GM23248 (cell line): ENCODE measurements at places on chromosomes 2 and 18.

DNA sequence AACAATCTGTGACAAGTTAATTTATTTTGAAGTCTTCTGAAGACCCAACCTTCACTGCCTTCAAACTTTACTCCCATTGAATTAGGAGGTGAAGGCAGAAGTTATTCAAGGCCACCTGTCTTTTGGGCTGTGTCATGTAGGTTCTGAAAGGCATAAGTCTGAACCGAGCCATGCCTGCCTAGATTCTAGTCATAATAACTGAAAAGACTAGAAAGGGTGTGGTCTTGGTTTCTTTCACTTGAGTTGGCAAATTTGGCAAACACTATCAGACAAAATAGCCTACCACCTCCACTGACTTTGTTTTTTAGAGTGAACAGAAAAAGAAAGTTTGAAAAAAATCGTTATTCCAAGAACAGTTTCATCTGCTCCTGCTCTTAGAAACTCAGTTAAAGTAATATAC is 38.4 kb downstream of the PPM1B start:
- DNase-seq, result no peak

GRCh38 chr18:79614211-79614955 is 65.2 kb upstream of the CTDP1 start:
- no peak for DNase-seq

- peak; percentile 3 for DNase-seq
These were observed 14.5 kb upstream of the ZBTB14 start for GRCh38 chr18:5309888-5310470.

DNA sequence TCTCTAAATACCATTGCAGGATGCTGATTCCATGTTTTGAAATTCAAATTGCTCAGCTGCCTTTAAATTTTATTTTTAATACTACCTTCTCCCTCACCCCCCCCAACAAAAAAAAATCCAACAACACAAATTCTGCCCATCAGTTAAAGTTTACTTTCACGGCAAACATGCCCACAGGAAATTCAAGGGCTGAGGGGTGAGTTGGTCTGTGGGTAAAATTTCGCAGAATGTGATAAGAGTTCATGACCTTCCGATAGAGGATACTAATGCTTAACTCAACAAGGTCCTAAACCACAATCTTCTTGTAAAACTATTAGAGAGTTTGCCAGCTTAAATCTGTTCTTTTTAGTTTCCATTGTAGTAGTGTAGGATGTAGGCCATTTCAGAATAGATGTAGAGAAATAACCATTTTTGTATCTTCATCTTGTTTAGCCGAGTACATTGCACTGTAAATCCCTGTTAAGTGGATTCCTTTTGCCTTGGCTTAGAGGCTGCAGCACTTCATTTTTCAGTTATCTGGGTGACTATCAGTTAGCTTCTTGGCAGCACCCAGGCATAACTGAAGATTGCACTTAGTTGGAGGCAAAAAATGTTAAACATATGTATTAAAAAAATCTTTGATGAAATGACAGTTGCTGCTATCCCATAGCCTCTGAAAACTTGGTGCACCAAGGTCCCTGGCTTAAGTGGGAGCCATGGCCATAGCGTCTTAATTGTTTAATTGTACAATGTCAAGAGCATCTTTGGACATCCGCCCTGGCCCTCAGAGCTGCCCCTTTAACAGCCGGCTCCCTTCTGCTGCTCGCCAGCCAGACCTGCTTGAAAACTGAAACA is 232.3 kb downstream of the HAUS1 start:
- DNase-seq, result no peak

DNA sequence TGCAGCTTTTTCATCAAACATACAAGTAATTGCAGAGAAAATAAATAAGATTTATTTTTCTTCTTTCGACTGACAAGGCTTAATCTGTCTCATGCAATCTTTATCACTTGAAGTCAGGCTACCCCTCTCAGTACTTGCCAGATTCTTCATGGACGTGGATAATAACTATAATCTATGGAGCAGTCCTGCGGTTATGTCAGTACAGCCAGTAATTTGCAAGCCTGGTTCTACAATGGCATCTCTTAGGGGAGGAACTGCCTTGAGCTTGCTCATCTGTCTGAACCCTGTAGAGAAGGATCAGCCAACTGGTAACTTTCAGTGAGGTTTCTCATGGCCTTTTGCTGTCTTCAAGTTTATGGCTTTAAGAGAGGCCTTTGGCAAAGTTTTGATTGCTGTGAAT is 35.5 kb upstream of the LRRTM1 start:
- DNase-seq, result no peak

- no peak for DNase-seq
These were observed 49.3 kb downstream of the HS6ST1 start for GRCh38 chr2:128269063-128269989.

- peak; percentile 81 for DNase-seq
These were observed 3.7 kb upstream of the BCL2L11 start for GRCh38 chr2:111116843-111117597.

DNA sequence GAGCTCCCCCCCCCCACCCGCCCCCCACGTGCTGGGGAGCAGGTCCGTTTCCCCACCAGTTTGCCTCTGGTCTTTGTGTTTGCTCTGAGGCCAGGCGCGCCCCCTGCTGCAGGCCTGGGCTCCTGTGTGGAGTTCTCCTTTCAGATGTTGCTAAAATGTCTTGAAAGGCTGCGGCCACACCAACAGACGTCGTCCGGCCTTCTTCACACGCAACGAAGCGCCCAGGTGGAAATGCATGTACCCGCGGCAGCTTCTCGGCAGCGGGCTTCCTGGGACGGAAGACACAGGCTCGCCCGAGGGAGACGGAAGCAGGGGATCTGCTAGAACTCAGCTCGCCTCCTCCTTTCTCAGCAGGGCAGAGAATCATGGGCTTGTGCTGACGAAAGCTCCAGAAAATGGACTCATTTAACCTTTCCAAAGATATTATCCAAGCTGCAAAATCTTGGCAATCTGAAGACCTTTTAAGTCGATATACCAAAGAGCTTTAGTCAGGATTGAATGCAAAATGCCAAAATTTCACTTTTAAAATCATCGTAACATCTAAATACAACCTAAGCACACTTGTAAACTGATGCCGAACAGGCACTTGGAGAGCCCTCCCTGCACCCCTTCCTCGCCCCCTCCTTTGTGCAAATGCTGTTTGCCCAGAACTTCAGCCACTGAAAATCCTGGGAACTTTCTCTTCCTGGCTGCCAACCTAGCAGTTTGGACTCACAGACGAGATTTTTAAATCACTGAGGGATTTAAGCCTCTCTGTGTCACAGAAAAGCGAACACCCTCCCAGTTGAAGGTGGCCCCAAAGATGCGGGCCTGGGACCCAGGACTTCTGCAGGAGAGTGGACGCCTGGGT is 125.5 kb upstream of the ZNF516 start:
- peak; percentile 88 for DNase-seq

DNA sequence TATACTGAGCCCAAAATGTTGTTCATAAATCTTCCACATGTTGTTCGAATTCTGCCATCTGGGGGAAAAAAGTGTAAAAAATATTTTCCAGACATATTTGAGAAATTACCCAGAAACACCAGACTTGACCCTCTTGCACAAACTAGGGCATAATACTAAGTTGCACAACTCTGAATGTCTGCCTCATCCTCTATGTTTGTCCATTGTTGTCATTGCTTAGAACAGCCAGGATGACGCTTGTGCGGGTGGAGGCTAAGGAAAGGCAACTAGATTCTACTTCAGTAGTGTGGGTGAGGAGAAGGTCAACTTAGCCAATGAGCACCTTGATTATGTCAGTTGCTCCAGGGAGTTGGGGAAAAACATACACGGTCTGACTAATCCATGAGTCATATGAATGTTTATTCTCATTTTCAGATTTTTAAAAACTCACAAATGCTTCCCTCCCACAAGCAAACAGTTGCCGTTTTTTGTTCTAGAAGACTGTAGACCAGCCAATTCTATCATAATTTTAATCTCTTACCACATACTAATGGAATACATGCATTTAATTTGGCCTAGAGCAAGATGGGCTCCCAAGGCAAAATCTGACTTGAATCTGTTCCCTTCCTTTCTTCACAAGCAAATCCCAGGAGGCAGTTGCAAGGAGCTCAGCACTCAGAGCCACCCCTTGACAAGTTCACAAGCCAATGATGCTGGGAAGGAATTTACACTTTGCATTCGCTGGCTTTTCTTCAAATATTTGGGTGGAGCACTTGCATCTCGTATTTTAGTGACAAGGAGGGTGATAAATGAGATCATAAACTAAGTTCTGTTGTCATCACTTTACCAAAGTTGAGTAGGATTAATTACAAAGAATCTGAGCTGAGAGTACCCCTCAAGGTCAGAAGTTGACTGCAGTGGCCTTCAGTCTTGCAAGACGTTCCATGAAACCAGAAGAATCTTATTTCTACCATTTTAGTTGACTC is 163.2 kb upstream of the TWIST2 start:
- DNase-seq, result peak; percentile 99

DNA sequence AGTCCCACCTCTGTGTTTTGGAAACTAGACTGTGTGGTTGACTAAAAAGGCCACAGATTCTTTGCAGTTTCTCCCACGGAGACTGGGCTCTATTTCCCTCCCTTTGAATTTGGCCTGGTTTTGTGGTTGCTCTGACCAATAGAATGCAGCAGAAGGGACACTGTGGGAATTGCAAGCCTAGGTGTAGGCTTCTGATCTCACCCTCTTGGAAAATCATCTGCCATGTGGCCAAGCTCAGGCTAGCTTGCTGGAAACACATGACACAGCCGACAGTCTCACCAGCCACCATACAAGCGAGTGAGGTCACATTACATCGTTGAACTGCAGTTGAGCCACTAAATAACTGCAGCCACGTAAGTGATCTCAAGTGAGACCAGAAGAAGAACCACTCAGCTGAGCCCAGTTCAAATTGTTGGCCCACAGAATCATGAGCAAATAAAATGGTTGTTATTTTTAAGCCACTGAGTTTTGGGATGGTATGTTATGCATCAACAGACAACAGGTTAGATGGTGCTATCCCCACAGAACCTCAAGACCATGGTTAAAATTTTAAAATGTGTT is 319.1 kb upstream of the MEX3C start:
- DNase-seq, result no peak

GRCh38 chr2:143034292-143035074 is 94.7 kb upstream of the ARHGAP15 start:
- DNase-seq, result peak; percentile 81

DNA sequence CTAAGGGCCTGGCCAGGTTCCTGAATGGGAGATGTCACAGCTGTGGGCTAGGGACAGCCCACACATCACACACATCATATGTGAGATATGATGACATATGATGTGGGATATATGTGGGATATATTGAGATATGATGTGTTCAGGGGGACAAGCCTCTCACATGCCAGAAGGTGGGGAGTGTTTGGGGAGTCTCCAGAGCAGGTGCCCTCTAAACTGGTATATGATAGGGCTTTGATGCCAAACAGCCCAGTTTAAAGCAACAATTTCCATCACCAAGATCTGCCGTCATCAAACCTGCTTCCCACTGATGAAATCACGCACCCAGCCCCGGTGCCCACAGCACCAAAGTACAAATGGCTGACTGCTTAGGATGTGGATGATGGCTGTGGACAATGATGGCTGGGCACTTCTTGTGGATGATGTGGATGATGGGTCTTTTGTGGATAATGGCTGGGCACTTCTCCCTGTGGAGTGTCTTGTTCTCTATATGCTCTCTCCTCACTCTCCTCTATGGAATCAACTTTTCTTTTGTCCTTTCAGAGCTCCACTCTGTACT is 50.9 kb downstream of the FBLN7 start:
- no peak for DNase-seq

GRCh38 chr18:12811191-12811950 is 72.7 kb downstream of the PTPN2 start:
- DNase-seq, result peak; percentile 35

DNA sequence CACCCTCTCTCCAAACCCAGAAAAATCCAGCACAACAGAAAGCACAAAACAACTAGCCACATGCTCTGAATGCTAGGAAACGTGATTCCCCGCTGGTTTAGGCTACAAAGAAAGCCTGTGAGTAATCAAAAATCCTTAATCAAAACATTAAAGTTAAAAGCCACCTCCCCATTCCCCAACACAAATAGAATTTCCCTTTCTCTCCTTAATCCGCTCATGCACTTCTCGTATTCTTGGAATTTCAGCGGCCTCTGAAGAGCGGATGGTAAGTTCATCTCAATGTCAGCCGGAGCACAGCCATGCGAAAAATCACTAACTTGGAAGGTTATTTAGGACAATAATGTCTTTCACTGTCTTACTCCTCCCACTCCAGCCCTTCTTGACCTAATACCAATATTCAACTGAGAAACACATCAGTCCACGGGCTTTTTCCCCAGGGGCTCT is 126.7 kb downstream of the OSBPL1A start:
- peak; percentile 69 for DNase-seq

DNA sequence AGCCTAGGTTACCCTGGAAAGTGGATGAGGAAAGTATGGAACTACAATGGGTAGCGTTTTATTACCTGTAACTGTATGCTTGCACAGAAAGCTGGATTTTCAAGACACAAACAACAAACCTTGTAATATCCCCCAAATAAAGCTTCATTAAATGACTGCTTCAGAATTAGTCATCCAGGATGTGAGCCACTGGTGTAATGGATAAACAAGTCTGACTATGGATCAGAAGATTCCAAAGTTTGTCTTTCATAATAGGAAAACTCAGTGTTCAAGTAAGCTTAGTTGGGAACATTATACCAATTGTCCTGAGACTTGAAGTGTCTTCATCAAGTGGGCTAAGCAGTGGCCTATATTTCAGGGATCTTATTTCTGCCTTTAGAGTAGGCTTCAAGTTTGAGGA is 518.8 kb downstream of the LRP1B start:
- DNase-seq, result peak; percentile 29

DNA sequence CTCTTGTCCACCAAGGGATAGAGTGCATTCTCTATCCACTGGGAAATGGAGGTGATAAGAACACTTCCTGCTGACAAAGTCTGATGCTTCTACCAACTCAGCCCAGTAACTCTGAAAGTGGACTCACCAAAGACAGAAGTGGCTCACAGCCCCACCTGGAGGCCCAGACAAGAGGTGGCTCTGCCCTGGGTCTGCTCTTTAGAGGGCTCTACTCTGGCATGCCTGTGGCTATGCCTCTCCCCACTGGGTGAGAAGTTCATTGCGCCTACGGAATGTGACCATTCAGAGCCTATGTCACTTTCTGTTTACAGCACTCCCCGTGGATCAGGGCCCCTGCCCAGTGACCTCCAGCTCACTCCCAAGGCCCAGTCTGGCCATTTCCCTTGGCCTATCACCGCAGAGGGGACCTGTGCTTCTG is 13.5 kb upstream of the XDH start:
- peak; percentile 51 for DNase-seq

GRCh38 chr2:13488965-13489364 is 772.2 kb downstream of the TRIB2 start:
- no peak for DNase-seq

DNA sequence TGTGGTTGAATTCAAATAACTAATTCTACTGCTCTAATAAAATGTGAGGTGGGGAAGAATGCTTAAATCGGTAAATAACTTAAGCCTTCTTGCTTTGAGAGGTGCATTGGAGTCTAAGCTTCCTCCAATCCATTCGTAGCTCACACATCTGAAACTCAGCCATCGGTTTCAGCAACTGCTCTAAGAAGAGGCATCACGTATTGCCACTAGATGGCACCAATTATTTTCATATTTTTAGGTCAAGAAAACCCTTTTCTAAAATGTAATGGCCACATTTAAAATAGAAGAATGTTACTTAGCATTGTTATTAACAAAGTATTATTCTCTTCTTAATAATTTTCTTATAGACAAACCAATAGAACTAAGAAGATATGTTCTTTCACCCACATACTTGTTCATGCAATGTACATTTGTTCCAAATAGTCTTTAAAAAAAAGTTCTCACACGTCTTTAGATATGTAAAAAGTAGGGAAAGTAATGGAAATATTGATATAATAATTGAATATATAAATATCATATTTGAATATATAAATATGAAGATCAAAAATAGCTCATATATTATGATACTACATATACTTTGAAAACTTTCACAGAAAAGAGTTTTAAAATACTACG is 229.8 kb downstream of the CCDC178 start:
- DNase-seq, result peak; percentile 57

- peak; percentile 68 for DNase-seq
These were observed 160.7 kb upstream of the HDAC4 start for GRCh38 chr2:239561446-239562001.
